ENCODE measurements at places on chromosomes 11 and 22.

- DNase-seq, result no peak
These were observed 97.9 kb upstream of the CTSC start for GRCh38 chr11:88435415-88435814.

- no peak for DNase-seq
These were observed 44.6 kb downstream of the PHF21B start for GRCh38 chr22:44965171-44965570.

DNA sequence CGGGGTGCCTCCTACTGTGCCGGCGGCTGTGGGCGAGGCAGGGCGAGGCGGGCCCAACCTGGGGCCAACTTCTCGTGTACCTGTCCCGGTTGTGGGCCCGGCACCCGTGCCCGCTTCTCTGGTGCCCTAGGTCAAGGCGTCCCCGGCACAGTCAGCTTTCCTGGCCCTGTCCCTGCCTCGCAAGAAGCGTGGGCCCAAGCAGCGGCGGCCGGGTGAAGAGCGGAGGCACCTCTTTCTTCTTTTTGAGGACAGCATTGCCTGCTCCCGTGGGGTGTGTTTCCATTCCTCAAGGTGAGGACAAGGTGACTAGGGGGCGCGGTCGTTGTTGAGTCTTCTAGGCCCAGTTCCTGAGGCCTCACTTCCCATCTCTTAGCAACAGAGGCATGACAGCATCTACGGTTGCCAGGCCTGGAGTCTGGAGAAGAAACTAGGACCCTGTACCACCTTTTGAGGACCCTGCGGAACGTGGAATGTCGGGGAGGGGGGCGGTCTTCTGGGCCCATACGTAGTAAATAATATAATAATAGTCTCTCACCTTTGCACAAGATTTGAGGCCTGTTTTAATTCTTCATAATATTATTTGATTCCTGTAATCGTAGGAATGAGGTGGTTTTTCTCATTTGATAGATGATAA is 418 bp downstream of the ACO2 start:
- DNase-seq, result no peak

GRCh38 chr22:29306175-29306834 is at the start of gene GAS2L1:
Gene GAS2L1, plus strand, starts transcription at chr22:29306650. Its CDS starts 1,456 bp downstream, at chr22:29308106.
- DNase-seq, result peak; percentile 67

- no peak for DNase-seq
These were observed 79.9 kb upstream of the VPREB1 start for GRCh38 chr22:22164541-22165272.

DNA sequence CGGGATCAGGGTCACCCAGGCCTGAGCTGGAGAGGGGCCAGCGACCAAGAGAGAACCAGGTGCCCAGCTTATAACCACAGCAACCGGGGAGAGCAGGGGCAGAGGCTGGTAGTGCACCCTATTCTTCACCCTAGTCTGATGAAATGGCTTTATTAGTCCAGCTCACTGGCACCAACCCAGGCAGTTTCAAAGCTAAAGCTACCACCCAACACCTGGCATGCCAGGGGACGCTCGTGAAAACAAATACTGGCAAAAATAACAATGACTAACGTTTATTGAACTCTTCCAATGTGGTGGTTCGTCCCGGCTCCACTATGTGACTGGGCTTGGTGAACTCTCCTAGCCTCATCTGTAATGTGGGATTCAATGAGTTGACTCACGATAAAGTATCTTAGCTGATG is 30.6 kb downstream of the SCGB1A1 start:
- DNase-seq, result no peak

GRCh38 chr11:133814588-133815100 is 30.7 kb downstream of the SPATA19 start:
- DNase-seq, result no peak

GRCh38 chr11:109869536-109869935 is 223.7 kb upstream of the ZC3H12C start:
- no peak for DNase-seq

DNA sequence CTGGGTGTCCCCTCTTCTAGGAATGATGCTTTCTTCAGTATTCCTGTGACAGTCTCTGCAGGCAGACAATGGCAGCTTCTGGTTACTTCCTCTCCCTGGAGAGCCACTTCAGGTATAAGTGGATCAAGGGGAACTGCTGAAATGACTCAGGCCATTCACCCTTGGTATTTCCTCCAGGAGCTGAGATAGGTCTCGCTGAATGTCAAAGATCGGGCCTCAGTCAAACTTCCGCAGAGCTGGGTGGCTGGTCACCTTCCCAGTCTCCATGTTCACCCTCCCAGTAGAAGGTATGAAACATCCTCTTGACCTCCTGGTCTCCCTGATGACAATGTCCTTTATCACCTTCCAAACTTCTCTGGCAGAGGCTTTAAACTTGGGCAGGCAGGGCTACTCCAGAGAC is 1.8 kb upstream of the ANKK1 start:
- no peak for DNase-seq

DNA sequence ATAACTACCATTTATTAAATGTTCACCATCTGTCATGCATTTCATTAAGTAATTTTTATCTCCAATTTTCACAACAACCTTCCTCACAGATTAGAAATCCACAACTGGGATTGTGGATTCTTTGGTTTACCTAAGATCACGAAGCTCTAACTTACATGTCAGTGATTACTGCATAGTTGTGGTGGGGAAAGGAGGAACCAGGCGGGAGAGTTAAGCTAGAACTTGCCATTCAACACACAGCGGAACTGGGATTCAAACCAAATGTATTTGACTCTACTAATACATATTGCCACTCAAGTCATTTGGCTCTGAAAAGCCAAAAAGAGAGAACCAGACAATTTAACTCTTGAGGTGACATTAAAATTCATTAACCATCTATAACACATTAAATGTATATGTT is 10.4 kb upstream of the LAYN start:
- DNase-seq, result no peak

DNA sequence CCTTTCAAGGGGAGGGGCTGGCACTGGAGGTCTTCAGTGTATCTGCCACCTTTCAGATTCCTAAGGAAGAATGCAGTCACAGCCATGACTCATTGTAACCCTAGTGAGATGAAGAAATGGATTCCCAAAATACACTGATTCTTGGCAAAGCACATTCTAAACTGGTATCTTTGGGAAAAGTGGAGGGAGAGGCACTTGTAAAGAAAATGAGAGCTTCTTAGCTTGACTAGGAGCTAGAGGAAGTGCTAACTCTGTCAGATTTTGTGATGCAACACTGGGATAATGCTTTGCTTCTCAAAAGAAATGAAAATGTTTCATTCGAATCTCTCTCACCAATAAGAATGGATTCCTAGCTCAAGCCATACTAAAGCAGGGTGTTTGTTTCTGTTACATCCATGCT is 14.3 kb downstream of the NRIP3 start:
- no peak for DNase-seq

GRCh38 chr11:45657496-45658260 is 7.7 kb downstream of the CHST1 start:
- no peak for DNase-seq

GRCh38 chr11:100830274-100830673 is 143.2 kb downstream of the ARHGAP42 start:
- no peak for DNase-seq

GRCh38 chr11:78821371-78822306 is 247.0 kb upstream of the NARS2 start:
- no peak for DNase-seq

Data from smooth muscle cell of the brain vasculature (primary cell).